HepG2 (cell line): ENCODE measurements at places on chromosomes 13 and 19.

- peaks cover 6% of the 10 kb centered on the region for H3K4me1 ChIP-seq
- H3K36me3 ChIP-seq = no peaks in the 10 kb centered on the region
- DNase-seq = peak; percentile 52
- no peak overlapping the region for H3K27ac ChIP-seq
Observed at GRCh38 chr19:5154129-5154798, 185.4 kb downstream of the KDM4B start.

GRCh38 chr19:33508941-33509614, 12.5 kb downstream of the PEPD start:
- H3K4me1 ChIP-seq = no peaks in the 10 kb centered on the region
- no peak overlapping the region for H3K27ac ChIP-seq
- H3K36me3 ChIP-seq = peaks cover 12% of the 10 kb centered on the region

DNA sequence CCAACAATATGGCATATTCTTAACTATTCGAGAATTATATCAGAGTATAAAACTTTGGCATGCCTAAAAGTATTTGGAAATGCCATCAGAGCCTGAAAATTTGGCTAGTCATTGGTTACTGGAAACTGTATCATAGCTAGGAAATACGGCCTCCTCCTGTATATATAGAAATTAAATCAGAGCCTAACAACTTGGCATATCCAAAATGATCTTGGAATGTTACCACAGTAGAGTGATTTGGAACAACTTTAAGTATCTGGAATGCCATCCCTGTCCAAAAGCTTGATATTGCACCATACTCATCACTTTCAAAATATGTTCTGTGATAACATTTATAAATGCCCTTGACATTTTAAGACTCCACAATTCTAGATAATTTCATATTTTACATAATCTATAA, 335.8 kb downstream of the SLITRK1 start:
- no peak overlapping the region for H3K27ac ChIP-seq
- no peaks in the 10 kb centered on the region for H3K4me1 ChIP-seq

GRCh38 chr13:27383104-27383921, 41.1 kb upstream of the GTF3A start:
- H3K4me3 ChIP-seq = peak overlapping the region; percentile 36; the same call in 1 of the 2 replicates
- H3K4me1 ChIP-seq = peaks cover 73% of the 10 kb centered on the region
- peak; percentile 67 for DNase-seq
- no peaks in the 10 kb centered on the region for H3K36me3 ChIP-seq

- DNase-seq = no peak
- peaks cover 1% of the 10 kb centered on the region; the same call in 1 of the 2 replicates for H3K36me3 ChIP-seq
- H3K27ac ChIP-seq = no peak overlapping the region
- H3K27me3 ChIP-seq = no peaks in the 10 kb centered on the region
- no peak overlapping the region for H3K4me3 ChIP-seq
Observed at GRCh38 chr19:48274173-48274572, 4.3 kb downstream of the ZNF114 start.

DNA sequence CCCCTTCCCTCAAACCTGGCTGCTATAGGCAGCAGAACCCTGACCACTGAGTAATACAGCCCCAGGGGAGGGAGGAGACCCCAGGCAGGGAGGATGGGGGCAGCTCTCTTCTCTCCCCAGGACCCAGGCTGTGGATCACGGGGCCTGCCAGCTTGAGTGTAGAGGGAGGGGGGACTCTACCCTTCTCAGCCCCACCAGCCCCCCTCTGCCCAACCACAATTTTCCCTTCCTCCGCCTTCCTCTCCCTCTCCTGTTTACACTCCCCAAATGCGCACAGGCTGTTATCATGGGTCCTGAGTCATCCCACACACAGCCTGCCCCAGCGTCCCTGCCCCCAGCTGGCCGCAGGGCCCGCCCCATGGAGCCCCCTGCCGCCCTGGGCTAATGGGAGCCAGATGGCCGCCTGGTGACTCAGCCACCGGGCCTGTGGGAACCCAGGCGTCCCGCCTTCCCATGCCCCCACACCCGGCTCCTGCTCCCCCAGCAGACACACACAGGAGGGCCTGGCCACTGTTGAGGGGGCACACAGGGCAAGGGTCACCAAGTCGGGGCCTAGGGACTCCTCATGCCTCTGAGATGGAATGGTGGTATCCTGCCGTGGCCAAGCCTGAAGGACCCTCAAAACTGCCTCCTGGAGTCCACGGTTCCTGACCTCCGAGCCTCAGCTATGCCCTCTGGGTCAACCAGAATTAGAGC, 13.6 kb downstream of the CCDC97 start:
- peaks cover 23% of the 10 kb centered on the region; the same call in 2 of the 3 replicates for H3K36me3 ChIP-seq
- peak overlapping the region; percentile 74 for H3K27ac ChIP-seq
- peak; percentile 87 for DNase-seq
- peaks cover 78% of the 10 kb centered on the region for H3K4me1 ChIP-seq

DNA sequence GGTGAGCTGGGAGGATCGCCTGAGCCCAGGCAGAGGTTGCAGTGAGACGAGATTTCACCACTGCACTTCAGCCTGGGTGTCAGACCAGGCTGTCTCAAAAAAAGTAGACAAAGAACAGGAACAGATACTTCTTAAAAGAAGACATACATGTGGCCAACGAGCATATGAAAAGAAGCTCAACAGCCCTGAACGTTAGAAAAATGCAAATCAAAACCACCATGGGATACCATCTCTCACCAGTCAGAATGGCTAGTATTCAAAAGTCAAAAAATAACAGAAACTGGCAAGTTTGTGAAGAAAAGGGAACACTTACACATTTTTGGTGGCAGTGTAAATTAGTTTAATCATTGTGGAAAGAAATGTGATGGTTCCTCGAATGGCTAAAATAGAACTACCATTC, 3.0 kb upstream of the LGALS14 start:
- DNase-seq = no peak
- peaks cover 18% of the 10 kb centered on the region for H3K4me1 ChIP-seq
- H3K36me3 ChIP-seq = no peaks in the 10 kb centered on the region
- no peak overlapping the region for H3K27ac ChIP-seq
- peaks cover 2% of the 10 kb centered on the region; the same call in 1 of the 2 replicates for H3K27me3 ChIP-seq
- H3K4me3 ChIP-seq = no peak overlapping the region

GRCh38 chr13:43368003-43368402, 344.6 kb downstream of the DNAJC15 start:
- H3K27ac ChIP-seq = no peak overlapping the region
- H3K4me1 ChIP-seq = no peaks in the 10 kb centered on the region
- H3K4me3 ChIP-seq = no peak overlapping the region
- no peaks in the 10 kb centered on the region for H3K36me3 ChIP-seq

GRCh38 chr13:60268203-60268555, 104.5 kb upstream of the DIAPH3 start:
- no peak overlapping the region for H3K27ac ChIP-seq
- DNase-seq = no peak
- H3K4me1 ChIP-seq = peaks cover 15% of the 10 kb centered on the region; the same call in 1 of the 2 replicates
- no peaks in the 10 kb centered on the region; the same call in none of the 2 replicates for H3K27me3 ChIP-seq
- H3K4me3 ChIP-seq = peak overlapping the region; percentile 59
- H3K36me3 ChIP-seq = no peaks in the 10 kb centered on the region

GRCh38 chr19:29386970-29387369, 138.8 kb upstream of the VSTM2B start:
- 0 out of 3 replicates have a peak, but pooled peaks cover 5% of the 10 kb centered on the region for H3K27me3 ChIP-seq
- no peak for DNase-seq
- H3K4me3 ChIP-seq = no peak overlapping the region
- no peaks in the 10 kb centered on the region for H3K36me3 ChIP-seq
- no peak overlapping the region for H3K27ac ChIP-seq

GRCh38 chr13:29716493-29716892, 121.0 kb upstream of the SLC7A1 start:
- no peaks in the 10 kb centered on the region for H3K36me3 ChIP-seq
- no peak for DNase-seq
- H3K4me1 ChIP-seq = no peaks in the 10 kb centered on the region

- H3K27me3 ChIP-seq = no peaks in the 10 kb centered on the region; the same call in 2 of the 3 replicates
- H3K36me3 ChIP-seq = peaks cover 23% of the 10 kb centered on the region
- H3K4me1 ChIP-seq = peaks cover 45% of the 10 kb centered on the region
- DNase-seq = peak; percentile 63
- peak overlapping the region; percentile 57 for H3K27ac ChIP-seq
Observed at GRCh38 chr19:18156841-18157464, 4.0 kb downstream of the PIK3R2 start.
